NCI-H2107 (cell line): ENCODE measurements at places on chromosomes 7 and 10.

DNA sequence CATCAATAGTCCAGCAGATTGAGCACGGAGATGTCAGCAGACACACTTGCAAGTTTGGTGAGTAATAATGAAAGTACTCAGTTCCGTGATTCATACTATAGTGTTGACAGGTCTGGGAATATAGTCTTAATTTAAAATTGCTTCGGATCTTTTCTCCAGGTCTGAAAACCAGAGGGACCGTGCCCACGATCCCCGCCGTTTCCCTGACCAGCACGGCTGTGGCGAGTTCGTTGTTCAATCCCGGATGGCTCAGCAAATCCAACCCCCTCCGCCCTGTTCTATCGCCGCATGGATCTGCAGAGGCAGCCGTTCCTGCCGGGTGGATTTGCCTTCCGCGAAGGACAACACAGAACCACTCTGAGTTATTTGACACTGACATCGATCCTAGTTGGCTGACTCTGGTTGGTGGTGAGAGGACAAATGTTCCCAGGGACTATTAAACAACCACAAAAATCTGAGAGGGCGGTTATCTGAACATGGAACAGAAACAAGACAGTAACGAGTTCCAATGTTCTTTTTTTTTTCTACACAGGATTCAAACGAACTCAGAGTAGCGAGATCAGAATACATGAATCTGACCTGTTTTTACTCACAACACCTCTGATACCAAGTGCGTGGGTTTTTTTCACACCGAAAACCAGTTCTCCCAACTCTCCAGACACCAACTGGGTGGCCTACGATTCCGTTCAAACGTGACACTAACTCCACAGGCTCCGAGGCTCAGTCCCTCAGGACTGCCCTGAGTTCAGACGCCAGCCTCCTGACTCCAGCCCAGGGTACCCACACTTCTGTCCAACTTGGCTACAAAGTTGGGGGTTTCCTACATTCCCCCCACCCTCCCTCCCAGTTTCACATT lies 52.7 kb downstream of the RBM17 start:
- DNase-seq = peak; percentile 12

DNA sequence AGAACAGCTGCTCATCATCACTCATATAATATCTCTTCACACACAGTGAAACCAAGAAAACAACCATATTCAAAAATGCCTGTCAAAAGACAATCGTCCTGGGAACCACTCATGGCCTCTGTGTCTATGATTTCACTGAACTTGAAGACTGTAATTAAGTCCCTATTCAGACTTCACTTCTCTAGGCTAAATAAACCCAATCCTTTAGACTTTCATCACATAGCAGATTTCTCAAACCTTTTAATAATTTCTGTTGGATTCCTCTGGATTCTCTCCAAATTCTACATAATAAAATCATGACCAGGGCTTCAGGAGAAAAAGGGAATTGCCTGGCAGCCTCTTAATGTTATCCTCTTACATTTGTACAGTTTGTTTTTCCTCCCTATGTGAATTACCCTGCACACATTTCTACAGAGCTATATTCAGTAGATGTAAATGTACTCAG lies 201.1 kb downstream of the LRRN3 start:
- DNase-seq = no peak

- DNase-seq = no peak
Observed at GRCh38 chr7:126570845-126571244, 681.9 kb downstream of the GRM8 start.

DNA sequence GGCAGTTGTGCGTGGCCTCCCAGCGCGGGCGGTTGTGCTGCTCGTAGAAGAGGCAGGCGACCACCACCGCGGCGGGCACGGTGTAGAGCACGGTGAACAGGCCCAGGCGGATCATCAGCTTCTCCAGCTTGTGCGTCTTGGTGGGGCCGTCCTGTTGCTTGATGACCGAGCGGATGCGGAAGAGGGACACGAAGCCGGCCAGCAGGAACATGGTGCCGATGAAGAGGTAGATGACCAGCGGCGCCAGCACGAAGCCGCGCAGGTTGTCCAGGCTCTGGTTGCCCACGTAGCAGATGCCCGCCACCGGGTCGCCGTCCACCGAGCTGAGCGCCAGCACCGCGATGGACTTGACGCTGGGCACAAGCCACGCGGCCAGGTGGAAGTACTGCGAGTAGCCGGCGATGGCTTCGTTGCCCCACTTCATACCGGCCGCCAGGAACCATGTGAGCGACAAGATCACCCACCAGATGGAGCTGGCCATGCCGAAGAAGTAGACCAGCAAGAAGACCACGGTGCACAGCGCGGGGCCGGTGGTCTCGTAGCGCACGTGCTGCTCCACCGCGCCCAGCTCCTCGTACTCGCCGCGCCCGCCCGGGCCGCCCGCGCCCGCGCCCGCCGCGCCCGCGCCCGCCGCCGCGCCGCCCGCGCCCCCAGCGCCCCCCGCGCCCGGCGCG lies 2.2 kb downstream of the FZD8 start:
- DNase-seq = no peak

- no peak for DNase-seq
Observed at GRCh38 chr10:104824380-104825006, 183.4 kb downstream of the SORCS3 start.

GRCh38 chr10:30095631-30096422 lies 36.4 kb upstream of the JCAD start:
- no peak for DNase-seq

DNA sequence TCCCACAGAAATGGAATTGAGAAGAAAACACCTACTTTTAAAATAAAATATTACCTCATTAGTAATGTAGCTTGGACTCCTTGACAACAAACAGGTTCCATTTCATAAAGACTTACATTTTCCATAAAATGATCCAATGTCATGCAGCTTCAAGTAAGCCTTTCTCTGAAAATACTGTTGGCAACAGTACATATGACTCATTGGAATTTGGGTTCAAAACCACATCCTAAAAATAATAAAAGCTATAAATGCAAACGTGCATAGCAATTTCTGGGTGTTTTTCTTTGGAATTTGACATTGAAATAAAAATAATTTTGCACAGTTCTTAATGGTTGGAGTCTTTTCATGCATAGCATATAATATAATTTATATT lies 47.9 kb downstream of the FHIP2A start:
- no peak for DNase-seq
